ENCODE measurements at places on chromosomes 1 and 21. TPM values are rescaled to one million over a fixed set of nuclear protein-coding genes. Genes with fewer than 3 reads are reported as not detected.

LENEP gene
- total RNA-seq: 1.2 TPM

AHDC1 gene
- total RNA-seq: 18.9 TPM

MEX3A gene
- total RNA-seq: not detected

CRNN gene
- total RNA-seq: not detected

CRP gene
- total RNA-seq: not detected

LMO4 gene
- 52.8 TPM for total RNA-seq

ACOT11 gene
- 0.53 TPM for total RNA-seq

DNA sequence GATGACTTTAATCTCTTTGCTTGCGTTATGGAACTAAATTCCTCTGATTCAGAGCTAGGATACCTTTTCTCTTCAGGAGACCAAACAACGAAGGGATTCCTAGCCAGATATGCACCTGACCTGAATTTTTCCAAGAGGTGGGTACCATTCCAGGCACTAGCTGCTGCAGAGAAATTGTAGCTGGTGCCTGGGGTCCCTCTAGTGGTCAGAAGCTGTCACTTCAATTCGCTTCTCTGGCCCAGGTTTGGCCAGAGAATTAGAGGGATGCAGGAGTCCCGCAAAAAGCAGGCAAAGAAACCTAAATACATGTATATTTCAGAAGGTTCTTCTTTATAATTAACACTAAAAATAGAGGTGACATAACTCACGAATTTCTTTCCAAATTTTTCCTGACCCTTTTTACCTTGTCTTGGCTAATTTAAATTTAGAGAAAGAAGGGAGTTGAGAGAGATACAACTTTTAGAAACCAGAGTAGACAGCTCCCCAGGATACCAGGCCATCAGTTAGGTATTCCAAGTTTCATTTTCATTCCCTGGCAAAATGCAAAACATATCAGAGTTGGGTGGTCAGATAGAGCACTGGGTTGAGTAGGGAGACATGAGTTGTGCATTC, 9.6 kb downstream of the ACKR1 start:
- DNase-seq: peak; percentile 26

DNA sequence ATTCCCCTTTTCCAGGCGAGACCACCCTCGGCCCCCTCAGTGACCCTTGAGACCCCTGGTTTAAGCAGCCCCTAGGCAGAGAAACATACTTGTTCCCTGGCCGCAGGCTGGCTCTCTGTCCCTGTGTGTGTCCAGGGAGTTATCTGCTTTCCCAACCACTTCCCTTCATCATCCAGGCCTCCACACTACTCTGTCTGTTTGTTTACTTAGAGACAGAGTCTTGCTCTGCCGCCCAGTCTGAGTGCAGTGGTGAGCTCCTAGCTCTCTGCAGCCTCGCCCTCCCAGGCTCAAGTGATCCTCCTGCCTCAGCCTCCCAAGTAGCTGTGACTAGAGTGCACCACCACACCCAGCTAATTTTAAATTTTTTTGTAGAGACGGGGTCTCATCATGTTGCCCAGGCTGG, 5.8 kb upstream of the VWA1 start:
- no peak for DNase-seq

DNA sequence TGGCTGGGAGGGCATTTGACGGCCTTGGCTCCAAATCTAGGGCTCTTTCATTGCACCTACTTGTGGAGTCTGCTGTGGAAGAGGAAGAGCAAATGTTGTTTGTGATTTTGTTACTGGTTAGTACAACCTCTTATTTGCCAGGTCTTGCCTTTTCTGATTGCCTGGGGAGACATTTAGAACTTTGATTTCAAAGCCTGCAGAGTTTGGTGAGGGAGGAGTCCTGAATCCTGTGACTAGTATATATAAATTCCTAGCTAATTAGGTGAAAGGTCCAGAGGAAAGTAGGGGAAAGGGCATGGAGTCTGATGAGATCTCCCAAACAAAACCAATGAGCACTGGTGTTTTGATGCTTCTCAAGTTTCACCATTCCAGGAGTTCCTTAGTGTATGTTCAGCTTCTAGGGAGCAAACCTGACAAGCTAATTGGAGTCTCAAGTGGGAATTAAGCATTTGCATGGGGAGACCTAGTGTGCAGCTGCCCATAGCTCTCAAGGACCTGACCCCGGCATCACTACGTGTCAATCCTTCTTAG, 5.1 kb upstream of the HMGCS2 start:
- no peak for DNase-seq

DNA sequence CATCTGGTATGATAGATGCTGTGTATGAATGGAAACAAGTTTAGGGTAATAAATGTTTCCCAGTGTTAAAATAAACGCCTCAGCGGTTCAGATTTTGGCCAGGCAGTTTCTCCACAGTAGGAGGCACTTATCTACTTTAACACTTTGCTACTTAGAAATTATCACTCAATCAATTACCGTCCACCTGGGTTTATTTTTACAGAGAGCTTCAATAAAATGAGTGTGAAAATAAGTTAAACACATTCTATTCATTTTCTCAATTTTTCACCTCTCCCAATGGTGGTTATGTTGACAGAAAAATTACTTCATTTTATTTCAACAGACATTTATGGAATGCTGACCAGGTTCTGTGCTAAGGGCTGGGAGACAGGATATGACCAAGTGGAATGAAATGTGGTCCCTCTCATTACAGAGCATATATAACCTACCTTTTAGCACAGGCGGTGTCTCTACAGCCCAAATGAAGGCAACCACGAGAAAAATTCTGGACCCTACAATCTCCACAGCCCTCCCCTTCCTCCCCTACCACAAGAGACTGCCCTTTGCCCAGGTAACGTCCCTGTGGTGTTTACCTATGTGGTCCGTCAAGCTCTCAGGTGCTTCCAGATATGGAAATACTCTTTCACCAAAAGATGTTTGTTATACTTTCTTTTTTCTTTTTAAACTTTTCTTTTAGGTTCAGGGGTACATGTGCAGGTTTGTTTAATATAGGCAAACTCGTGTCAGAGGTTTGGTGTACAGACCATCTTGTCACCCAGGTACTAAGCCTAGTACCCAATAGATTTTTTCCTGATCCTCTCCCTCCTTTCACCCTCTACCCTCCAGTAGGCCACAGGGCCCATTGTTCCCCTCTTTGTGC, 105.5 kb downstream of the HLCS start:
- DNase-seq: no peak

DNA sequence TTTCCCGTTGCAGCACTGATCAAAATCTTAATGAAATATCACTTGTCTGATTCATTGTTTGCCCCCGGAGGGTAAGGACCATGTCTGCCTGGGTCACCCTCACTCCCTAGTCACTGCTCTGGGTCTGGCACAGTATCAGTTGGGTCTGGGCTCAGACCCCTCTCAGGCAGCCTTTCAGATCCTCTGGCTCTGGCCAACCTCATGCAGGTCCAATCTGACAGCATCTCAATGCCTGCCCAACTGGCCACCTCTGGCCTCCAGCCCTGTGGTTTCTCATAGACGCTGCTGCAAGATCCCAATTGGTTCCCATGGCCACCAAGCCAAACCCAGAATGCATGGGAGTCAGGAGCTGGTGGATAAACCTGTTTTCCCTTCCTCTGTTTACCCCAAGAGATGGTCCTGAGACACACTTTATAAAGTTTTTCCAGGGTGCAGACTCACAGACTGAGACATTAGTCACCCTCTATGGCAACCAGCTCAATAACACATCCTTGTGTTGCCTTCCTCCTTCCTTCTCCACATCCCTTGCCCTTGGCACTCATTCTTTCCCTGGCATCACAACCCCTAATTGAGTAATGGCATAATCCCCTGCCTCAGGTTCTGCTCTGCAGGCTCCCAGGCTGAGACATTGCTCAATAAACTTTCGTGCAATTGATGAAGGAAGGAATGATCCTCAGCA, 199.2 kb downstream of the GRIK3 start:
- no peak for DNase-seq

DNA sequence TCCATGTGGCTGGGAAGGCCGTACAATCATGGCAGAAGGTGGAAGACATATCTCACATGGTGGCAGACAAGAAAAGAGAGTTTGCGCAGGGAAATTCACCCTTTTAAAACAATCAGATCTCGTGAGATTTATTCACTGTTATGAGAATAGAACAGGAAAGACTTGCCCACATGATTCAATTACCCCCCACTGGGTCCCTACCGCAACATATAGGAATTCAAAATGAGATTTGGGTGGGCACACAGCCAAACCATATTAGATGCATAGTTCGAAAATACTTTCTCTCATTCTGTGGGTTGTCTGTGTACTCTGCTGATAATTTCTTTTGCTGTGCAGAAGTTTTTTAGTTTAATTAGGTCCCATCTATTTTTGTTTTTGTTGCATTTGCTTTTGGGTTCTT, 990.3 kb downstream of the PLA2G4A start:
- DNase-seq: no peak

- no peak for DNase-seq
These were observed 13.8 kb downstream of the HEYL start for GRCh38 chr1:39625462-39626273.

- DNase-seq: no peak
These were observed 7.6 kb upstream of the AIM2 start for GRCh38 chr1:159084152-159084551.

GRCh38 chr1:20472121-20472520, 13.9 kb downstream of the CAMK2N1 start:
- DNase-seq: no peak

DNA sequence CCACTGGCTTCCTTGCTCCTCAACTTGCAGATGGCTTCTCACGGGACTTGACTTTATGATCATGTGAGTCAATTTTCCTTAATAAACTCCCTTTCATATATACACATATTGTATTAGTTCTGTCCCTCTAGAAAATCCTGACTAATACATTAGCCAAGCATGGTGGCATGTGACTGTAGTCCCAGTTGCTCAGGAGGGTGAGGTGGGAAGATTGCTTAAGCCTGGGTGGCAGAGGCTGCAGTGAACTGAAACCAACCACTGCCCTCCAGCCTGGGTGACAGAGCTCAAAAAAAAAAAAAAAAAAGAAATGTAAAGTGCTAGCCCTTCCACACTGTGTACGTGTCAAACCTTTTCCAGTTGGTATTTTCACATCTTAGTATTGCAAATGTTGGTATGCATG, 857.0 kb downstream of the LTN1 start:
- DNase-seq: no peak

DNA sequence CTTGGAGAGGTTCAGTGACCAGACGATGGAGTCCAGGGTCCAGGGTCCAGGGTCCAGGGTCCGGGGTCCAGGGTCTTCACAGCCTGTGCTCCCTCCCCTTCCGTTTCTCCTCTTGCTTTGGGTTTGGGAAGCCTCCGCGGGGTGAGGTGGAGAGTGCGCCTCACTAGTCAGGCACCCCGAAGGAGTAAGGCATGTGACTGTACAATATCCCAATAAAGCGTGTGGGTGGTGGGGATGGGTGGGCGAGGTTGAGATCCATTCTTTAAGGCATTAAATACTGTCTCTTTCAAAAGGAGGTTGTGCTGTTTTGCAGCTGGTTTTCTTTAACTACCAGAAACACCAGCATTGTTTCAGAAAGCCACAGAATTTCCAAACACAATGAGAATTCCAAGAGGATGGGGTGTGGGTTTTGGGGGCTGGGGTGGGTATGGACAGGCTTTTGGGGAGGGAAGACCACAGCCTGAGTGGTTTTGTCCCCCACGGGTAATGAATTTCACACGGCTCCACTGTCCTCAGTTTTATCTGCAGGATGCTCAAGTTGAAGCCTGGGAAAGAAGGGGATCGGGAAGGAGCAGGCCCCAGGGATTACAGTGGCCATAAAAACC, 65.7 kb downstream of the KIF26B start:
- DNase-seq: no peak

DNA sequence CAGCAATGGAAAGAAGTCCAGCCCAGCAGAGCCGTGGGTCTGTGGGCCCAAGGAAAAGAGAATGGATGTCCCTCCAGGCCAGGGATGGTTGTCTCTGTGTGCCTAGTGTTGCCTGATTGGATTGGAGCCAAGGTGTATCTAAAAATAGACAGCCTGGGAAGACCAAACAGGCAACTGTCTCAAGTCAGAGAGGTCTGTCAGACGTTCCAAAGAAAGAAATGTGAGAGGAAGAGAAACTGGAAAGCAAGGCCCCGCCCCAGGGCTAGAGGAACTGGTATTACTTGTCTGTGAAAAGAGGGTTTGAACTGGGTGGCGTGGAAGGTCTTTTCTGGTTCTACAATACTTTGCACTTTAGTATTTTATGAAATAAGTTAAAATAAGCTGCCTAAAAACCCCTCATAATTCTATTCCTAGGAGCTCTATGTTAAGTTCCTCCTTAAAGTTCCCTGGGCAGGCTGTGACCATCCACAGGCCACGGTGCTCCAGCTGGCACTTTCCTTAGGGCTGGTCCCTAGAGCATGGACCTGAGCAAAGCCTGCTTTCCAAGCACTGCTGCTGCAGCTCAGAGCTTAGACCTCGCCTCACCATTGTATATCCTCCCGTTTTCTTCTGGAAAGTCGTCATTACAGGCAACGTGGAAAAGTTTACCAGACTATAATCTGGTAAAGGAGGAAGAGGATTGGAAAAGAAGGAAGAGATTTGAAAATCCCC, 151.6 kb downstream of the DISC1 start:
- no peak for DNase-seq

- no peak for DNase-seq
These were observed 62.3 kb downstream of the LDLRAD2 start for GRCh38 chr1:21874328-21874727.

GRCh38 chr1:197618061-197618460, 157.2 kb downstream of the DENND1B start:
- DNase-seq: no peak

- DNase-seq: peak; percentile 49
These were observed 1.0 kb downstream of the EGLN1 start for GRCh38 chr1:231420959-231421545.

DNA sequence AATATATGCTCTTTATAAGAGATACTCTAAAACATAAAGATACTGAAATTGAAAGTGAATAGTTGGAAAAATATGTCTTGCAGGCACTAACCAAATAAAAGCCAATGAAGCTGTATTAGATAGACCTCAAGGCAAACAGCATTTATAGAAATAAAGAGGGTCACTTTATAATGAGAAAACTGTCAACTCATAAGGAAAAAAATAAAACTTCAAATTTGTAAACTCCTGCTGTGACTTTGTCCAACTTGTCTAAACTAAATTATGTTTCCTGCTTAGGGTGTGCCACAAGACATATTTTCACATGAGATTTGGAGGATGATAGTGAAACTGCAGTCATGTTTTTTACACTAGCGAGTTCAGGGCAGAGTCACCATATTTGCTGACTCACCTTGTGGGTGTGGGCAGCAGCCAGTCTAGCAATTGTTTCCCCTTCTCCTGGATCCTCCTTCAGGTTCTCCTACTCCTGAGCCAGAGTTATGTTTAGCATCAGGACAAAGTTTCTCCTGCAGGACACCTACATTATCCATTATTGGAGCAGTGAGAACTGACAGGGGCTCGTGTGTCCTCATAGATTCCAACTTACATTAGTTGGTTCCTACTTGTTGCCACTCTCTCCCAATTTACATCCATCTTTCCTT, 43.8 kb downstream of the CD53 start:
- peak; percentile 62 for DNase-seq

- DNase-seq: no peak
These were observed 142.3 kb downstream of the DNM3 start for GRCh38 chr1:171983584-171983983.
